ENCODE measurements at places on chromosomes 2 and 18.

- no peak for DNase-seq
Measured at GRCh38 chr18:46488471-46489213, 168.4 kb downstream of the LOXHD1 start.

DNA sequence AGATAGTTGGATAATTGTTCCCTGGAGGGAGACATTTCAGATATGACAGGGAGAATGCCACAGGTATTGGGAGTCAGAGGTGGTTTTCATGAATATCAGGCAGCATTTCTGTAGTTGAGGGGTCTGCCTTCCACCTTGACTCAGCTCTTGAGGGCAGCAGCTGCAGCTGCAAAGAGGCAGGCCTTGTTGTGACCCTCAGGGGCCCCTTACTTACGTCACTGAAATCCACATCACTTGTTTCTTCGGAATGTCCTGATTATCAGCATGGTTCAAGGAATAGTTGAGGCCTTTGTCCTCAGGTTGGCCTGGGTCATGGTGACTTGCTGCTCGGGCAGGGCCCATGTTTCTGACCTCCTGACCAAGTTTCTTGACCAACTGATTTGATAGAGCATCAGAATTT is 46.9 kb downstream of the TMEM17 start:
- DNase-seq, result no peak

GRCh38 chr2:172329416-172329773 is 98.0 kb upstream of the ITGA6 start:
- no peak for DNase-seq

GRCh38 chr2:27356382-27357181 is at the start of gene GTF3C2:
Gene GTF3C2 (minus strand): TSS chr2:27356764. CDS start chr2:27343554, 13,210 bp downstream.
- DNase-seq, result peak; percentile 68

GRCh38 chr2:60886991-60887390 is 5.6 kb downstream of the REL start:
- DNase-seq, result no peak

DNA sequence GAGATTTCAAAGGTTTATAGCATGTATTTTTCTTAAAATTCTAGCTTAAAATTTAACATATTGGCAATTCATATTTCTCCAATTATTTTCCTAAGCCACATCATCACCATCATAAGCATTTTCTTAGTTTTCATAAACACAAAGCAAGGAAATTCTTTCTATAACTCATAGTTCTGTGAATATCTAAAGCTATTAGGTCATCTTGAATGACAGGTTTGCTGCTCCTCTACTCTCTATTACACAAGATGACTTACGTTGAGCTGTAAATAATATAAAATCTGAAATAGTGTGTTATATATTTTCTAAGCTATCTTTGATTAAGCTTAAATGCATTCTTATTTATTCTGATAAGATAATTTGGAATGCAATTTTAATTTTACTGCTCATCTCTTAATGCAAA is 984.6 kb upstream of the CNTNAP5 start:
- no peak for DNase-seq

DNA sequence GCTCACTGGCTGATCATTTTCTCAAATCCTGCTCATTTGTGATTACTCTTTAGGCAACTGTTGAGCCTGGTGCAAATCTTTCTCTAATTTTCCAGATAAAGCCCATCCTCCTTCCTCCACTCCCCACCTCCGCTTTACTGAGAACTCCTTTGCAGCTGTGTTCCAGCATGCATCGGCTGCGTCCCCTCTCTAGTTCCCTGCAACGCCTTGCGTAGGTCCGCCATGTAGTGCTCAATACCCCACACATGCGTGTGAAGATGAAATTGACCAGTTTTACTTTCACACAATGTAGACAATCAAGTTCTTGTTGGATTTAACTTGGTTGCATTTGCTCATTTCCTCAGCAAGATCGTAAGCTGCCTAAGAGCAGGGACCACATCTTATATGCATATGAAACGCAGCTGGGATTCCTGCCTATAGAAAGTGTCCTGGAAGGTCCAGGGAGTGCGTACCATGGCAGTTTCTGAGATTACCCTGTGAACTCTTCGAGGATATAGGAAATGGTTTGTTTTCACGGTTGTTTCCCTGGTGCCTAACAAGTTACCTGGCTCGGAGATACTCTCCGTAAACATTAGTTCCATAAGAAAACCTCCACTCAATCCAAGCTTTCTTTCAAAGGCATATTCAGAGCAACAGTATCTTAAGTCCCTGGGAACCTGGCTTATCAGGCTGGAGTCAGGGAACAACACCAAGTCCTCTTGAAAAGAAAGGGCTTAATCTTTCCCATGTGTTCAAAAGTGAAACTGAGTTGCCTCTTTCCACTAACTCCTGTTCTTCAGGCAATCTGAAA is 766.4 kb upstream of the ID2 start:
- no peak for DNase-seq

GRCh38 chr18:2978208-2978607 is 34.7 kb downstream of the LPIN2 start:
- DNase-seq, result no peak

DNA sequence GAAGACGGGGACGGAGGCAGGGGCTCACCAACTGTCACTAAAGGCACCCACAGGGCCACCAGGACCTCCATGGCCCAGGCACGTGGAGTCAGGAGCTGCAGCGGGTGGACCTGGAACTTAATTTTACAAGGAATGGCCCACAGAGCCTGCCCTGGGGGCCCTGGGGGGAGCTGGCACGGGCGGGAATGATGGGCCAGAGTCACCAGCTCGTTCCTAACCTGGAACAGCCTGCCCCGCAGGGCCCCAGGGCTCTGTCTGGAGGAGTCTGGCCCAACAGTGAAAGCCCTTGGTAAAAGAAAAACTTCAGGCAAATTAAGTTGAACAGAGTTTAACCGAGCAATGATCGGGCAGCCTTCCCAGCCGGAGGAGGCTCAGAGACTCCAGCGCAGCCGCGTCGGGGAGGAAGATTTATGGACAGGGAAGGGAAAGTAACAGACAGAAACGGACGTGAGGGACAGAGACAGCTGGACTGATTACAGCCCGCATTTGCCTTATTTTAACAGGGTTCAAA is 118.4 kb upstream of the TMEM18 start:
- no peak for DNase-seq

- peak; percentile 71 for DNase-seq
Measured at GRCh38 chr2:43634604-43635306, 2.3 kb upstream of the PLEKHH2 start.

DNA sequence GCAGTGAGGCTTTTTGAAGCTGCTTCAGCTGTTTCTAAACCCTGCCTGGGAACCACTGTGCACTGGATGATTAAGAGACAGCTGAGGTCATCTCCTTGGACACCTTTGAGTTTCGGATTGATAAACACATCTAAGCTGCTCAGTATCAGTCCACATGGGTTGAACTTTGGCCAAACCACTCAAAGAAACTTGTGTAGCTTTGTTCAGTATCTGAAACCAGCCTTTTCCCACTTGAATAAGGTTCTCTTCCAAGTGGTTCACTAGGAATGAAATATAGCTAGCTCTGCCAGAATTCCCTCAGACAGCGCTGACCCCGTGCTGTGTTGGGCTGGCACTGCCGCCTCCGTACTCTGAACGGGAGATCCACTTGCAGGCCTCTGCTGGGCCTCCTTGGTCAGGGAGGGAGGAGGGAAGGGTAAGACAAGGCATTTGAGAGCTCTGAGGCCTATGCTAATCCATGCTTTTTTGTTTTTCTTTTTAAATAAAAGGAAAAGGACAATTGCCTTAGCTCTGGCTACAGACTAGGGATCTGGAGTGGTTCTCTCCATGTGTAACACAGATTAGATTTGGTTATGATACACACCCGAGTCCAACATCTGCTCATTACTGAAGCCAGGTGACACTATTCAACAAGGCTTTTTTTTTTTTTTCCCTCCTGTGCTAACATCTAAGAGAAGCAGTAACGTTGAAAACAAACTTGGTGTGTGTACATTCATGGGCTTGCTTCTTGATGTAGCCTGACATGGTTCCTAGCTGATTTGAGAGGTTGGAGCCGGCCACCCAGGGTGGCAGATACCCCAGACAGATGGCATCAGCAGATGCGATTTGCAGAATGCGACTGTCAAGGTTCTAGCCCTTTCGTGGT is 67.7 kb downstream of the NCK2 start:
- no peak for DNase-seq

DNA sequence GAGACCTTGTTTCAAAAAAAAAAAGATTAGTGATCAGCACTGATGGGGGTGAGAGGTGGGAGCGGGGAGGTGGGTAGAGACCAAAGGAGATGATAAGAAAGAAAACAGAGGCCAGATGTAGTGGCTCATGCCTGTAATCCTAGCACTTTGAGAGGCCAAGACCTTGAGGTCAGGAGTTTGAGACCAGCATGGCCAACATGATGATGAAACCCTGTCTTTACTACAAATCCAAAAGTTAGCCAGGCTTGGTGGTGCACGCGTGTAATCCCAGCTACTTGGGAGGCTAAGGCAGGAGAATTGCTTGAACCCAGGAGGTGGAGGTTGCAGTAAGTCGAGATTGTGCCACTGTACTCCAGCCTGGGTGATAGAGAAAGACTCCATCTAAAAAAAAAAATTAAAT is 9.5 kb upstream of the SLC35F6 start:
- no peak for DNase-seq

GRCh38 chr2:20560011-20560410 is 90.9 kb downstream of the HS1BP3 start:
- DNase-seq, result no peak

- no peak for DNase-seq
Measured at GRCh38 chr2:31402388-31402787, 12.2 kb downstream of the XDH start.

- DNase-seq, result no peak
Measured at GRCh38 chr2:23286031-23286757, 98.8 kb upstream of the KLHL29 start.

Measured in T47D (cell line).